ENCODE measurements at places on chromosomes 1 and 21. TPM values are rescaled to one million over a fixed set of nuclear protein-coding genes. Genes with fewer than 3 reads are reported as not detected.

- no peak for DNase-seq
Measured at GRCh38 chr21:20646431-20647165, 351.6 kb upstream of the NCAM2 start.

DNA sequence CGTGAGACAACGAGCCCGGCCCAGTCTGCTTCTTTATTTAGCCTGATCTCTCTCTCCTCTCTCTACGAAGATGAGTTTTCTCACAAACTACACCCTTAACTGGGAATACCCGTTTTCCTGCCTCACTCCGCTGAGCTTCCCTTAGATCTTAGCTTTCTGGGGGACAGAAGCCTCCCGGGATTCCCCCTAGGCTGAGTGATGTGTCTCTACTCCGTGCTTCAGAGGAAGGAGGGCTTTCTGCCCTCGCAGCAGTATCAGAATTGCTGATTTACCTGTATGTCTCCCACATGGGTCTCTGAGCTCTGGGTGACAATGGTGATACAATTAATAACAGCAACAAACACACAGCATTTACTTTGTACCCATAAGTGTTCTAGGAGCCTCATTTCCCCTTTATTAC lies 1.0 kb downstream of the ZBTB17 start:
- DNase-seq: no peak

DNA sequence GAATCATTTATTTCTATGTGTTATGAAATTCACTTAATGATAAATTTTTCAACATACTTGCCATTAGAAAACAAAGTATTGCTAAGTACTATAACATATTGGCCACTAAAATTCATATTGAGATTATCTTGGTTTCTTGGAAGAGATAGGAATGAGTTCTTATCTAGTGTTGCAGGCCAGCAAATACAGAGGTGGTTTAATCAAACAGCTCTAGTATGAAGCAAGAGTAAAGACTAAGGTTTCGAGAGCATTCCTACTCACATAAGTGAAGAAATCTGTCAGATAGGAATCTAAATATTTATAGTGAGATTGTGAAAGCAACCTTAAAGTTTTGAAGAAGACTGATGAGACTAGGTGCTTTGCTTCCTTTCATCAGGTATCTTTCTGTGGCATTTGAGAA lies 37.9 kb upstream of the FOXE3 start:
- no peak for DNase-seq

- no peak for DNase-seq
Measured at GRCh38 chr1:12203216-12204007, 26.4 kb upstream of the VPS13D start.

DNA sequence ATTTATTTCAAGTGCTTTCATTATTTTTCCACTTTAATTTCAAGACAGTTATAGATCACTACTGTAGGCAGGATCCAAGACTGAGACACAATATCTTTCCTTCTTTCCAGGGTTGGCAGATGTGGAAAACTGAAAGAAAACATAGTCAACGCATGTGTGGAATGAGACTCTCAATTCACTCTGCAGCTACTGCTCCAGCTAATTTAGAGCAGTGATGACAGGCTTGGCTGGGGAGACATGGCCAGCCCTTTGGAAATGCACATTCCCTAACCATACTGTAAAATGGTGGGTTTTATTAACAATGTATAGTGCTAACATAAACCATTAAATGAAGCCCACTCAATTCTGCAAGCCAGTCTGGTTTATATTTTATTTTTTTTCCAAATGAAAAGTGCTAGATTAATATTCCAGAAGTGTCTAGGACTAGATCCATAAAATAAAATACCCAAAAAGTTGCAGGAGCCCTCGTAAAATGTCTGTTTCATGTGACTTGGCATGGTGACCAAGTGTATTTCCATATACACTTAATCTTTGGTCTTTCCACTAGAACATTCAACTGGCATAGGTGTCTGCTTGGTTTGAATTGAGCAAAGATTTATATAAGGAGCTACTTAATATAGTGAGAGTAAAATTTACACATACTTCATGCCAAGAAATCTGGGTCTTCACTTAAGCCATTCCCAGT lies 32.9 kb downstream of the COL11A1 start:
- DNase-seq: no peak

DNA sequence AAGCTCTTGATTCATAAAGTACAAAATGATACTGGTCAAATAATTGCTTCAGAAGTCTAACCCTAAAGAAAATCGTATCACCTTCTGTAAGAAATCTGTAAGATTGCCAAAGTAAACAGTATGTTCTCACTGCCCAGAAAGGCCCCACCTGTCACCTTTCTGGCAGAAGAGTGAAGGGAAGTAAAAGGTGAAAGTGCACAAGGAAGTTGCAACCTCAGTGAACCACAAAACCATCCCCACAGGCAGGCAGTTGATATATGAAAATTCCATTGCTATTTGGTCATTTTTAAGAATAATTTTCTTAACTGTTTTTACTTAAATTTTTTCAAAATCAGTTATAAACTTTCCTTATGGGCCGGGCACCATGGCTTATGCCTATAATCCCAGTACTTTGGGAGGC lies 48.5 kb upstream of the FBXO28 start:
- DNase-seq: no peak

DNA sequence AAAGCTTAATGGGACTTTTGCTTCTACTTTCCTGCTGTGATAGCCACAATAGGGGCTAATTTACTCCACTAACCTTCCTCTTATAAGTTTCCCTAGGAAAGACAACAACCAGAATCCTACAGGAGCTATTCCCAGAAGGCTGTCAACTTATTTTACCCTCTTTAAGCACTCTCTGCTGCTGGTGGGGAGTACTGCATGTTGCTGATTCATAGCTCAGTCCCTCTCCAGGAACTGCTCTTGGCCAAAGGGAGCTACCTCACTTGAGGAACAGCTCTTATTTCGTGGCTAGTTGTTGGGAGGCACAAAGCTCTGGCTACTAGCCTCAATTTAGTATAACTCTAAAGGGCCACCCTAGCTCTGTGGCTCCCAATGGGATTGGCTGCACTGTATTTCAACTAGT lies 37.2 kb downstream of the ADSS2 start:
- no peak for DNase-seq

- peak; percentile 85 for DNase-seq
Measured at GRCh38 chr1:244322791-244323521, 128.8 kb downstream of the ADSS2 start.

DNA sequence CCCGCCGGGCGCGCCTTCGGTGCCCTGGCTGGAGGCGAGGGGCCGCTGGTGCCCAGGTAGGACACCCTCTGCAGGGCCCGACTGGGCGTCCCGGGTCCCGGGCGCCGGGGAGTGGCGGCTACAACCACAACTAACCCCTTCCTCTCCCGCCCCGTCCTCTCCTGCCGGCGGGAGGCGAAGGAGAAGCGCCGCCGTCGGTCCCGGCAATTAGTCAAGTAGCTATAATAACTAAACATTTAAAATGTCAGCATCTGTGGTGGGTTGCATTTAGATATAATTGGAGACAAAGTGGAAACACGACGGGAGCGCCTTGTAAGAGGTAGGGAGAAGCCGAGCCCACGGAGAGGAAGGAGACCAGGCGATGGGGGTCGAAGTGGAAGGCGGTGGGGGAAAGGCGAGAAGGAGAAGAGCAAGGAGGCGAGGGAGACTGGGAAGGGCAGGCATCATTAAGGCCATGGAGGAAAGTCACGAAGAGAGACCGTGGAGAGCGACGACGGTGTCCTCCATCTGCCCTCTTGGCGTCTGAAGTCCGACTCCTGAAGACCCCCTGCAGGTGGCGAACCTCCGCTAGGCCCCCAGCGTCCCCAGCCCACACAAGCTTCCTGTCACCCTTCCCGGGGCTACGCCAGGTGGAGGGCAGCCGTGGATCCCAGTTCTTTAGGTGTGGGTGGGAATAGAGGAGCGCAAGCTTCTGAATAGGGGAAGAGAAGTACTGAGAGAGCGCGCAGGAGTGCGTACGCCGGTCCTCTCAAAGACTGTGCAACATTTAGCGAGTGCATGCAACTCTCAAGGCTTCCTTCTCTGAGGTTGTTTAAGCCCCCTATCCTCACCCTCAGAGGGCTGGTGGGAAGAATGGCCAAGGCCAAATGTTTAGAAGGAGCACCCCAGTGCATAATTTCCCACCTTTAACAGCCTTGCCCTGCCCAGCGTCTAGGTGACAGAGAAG lies 1.6 kb downstream of the CNIH3 start:
- no peak for DNase-seq

GRCh38 chr21:44574457-44575306 lies 1.2 kb downstream of the KRTAP10-4 start:
- no peak for DNase-seq

- DNase-seq: no peak
Measured at GRCh38 chr1:48681476-48682305, 95.0 kb downstream of the BEND5 start.

DNA sequence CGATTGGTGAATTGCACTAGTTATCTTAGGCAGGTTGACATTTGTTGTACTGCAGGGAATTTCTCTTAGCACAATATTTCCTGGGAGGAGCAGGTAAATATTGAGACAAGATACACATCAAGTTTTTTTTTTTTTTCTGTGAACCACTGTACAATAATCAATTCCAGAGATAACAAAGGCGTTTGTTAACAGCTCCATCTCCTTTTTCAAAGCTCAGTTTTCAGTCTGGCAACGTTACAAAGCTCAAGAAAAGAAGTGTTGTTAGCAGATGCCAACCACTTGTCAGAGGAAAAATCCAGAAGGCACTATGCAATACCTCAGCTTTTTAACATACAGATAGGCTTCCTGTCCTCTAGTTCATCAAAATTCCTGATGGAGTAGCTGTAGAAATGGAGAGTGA lies 40.9 kb upstream of the DAB1 start:
- DNase-seq: no peak

DNA sequence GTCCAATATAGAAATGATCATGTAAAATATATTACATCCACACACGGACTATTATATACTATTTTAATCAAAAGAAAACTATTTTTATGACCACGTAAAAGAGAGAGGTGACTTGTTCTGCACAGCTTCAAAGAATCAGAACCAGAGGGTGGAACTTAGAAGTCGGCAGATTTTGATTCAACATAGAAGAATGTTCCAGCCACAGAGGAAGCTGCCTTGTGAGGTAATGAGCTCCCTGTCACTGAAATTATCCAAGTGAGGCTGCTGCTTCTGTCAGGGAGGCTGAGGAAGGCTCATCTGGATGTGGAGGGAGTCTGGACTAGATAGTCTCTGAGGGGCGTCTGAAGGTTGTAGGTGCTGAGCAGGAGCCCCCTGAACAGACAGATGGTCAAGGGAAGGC lies 2.7 kb downstream of the PLEKHA6 start:
- no peak for DNase-seq

DNA sequence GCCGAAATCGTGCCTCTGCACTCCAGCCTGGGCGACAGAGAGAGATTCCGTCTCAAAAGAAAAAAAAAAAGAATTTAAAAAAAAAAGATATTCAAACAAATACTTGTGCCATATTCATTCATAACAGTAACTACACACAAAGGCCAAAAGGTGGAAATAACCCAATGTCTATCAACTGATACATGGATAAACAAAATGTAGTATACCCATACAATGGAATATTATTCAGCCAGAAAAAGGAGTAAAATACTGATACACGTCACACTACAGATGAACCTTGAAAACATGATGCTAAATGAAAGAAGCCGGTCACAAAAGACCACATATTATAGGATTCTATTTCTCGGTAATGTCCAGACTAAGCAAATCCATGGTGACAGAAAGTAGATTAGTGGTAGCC lies 109.4 kb upstream of the SOD1 start:
- DNase-seq: no peak

DNA sequence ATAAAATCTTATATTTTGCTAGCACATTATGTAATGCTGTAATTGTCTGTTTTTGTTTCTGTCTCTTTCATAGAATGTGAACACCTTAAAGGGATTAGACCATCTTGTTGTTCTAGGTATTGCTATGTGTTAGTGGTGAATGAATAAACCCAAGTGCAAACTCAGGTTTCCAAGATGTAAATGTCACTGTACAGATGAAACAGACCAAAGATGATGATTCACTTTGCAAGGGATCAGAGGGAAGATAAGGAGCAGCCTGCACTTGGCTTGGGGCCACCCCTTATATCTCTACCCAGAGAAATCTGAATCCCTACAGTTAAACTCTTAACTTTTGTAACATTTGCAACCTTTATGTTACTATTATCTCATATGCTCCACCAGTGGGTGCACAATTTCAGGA lies 25.4 kb downstream of the UROD start:
- no peak for DNase-seq

GRCh38 chr1:157862114-157863070 lies 20.8 kb upstream of the CD5L start:
- no peak for DNase-seq

- DNase-seq: no peak
Measured at GRCh38 chr1:15345705-15346345, 63.9 kb upstream of the EFHD2 start.

- no peak for DNase-seq
Measured at GRCh38 chr1:46027788-46028573, 104.4 kb downstream of the PIK3R3 start.

DNA sequence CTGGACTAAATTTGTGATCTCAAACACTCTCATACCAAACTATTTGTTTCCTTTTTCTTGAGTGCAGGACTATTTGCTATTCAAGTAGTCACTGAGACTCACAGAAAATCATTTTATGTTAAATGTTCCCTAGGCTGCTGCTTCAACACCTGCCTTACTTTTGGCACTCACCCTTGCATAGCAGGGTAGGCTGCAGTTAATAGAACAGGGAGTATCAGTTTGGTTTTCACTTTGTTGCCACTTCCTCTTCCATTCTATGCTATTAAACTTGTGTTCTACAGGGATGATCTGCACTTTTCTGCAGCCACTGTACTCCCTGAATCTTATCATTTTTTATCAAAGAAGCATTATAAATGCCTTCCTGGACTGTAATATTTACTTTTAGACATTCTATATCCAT lies 148.7 kb upstream of the PRMT6 start:
- no peak for DNase-seq

DNA sequence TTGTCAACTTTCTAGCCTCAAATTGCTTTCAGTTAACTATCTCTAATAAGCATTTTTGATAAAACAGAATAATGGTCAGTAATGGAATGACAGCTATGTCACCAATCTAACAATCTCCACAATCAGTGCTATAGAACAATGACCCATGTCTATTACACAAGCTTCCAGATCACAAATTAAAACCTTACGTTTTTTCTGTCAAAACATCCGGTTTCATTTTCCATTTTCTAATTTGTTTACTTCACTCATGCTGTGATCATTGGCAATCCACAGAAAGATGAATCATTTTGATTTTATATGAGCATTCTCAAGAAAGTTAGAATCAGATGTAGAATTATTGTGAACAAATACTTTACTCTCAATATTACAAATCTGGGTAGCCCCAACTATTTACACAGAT lies 80.3 kb downstream of the KCNT2 start:
- DNase-seq: no peak

- DNase-seq: no peak
Measured at GRCh38 chr1:76006234-76006633, 68.3 kb upstream of the ST6GALNAC3 start.

Gene IL6R
- total RNA-seq: 6.8 TPM

Gene FNDC7
- 0.10 TPM for total RNA-seq

Gene SPRR1B
- 0.66 TPM for total RNA-seq

Gene KCTD3
- 46.7 TPM for total RNA-seq

Gene LRRC39
- 0.54 TPM for total RNA-seq

Gene ADAMTSL4
- 4.3 TPM for total RNA-seq

Gene CGN
- total RNA-seq: 19.7 TPM

Gene TTC24
- not detected for total RNA-seq

Gene C1orf116
- 3.6 TPM for total RNA-seq

Data from HCT116 (cell line).